Spinal cord (tissue), 10 donors: ENCODE measurements at places on chromosomes 2 and 18.

- DNase-seq = no peak
Observed at GRCh38 chr2:119004602-119005001, 62.6 kb downstream of the MARCO start.

GRCh38 chr18:60929966-60930365, 403.3 kb upstream of the CDH20 start:
- DNase-seq = no peak

DNA sequence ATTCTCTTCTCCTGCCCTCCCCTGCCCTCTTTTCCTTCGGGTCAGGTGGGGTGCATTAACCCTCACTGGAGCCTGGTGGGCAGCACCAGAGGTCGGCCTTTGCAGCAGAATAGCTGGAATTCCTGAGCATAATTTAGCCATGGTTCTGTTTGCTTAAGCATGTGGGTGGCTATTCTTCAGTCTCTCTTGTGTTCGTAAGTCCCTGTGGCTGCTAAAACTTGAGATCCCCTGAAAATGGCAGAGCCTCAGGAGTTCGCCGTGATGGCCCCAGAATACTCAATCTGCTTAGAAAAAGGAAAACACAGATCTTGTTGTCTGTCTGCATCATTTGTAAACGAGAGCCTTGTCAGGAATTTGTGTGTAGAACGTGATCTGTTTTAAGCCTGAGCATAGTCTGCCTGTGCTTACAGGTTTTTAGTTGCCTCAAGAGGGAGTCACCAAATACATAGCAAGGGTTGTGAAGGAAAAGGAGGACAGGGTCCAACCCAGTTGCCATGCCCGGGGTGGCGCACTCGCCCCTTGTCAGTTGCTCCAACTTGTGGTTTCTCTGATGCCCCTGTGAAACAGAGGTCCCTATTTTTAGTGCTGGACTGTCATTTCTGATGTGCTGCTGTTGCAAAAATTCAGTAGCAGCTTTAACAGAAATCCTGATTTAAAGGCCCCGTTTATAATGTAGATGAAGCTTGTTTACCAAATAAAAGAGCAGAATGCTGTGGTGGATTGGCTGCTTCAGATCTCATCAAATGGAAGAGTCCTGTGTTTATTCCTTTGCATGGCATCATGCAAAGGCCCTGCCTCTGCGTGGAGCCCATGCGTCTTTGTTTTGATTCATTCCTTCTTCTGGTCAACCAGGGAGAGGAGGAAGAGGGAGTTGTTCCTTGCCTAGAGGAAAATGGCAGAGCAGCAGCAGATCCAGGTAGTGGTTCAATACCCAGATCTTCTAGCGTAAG, 74.8 kb downstream of the WDSUB1 start:
- no peak for DNase-seq

GRCh38 chr2:178482437-178482836, 2.2 kb downstream of the PLEKHA3 start:
- DNase-seq = no peak

DNA sequence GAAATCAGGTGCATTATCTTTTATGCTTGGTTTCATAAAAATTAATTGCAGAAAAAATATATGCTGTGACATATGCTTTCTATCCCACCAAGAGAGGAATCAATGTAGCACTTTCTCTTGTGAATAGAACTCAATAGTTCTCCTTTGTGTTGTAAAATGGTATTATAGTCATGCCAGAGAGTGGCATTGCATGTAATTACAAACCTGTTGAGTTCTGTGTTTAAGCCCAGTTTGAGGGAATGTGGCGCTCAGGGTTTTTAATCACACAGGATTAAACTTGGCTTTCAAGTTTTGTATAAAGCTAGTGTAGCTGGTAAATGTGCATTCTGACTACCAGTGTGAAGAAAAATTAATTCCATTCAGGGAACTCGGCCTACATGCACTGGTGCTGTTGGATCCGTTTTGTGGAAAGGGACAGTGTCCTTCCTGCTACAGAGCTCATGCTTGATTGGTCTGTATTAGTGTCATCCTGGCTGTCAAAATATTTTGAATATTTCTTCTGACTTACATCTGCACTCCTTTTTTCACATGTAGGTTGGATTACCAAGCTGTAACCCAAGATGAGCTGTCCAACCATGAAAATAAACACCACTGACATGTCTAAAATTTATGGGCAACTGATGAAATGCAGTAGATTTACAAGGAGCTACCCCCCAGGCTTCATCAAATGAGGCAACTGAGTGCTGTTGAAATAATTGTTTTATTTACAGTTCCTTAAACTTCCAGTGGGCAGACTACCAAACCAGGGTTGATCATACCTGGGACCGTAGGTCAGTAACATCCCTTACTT, 80.3 kb downstream of the SLC4A3 start:
- no peak for DNase-seq

- DNase-seq = no peak
Observed at GRCh38 chr2:96074156-96074555, 39.4 kb upstream of the GPAT2 start.

DNA sequence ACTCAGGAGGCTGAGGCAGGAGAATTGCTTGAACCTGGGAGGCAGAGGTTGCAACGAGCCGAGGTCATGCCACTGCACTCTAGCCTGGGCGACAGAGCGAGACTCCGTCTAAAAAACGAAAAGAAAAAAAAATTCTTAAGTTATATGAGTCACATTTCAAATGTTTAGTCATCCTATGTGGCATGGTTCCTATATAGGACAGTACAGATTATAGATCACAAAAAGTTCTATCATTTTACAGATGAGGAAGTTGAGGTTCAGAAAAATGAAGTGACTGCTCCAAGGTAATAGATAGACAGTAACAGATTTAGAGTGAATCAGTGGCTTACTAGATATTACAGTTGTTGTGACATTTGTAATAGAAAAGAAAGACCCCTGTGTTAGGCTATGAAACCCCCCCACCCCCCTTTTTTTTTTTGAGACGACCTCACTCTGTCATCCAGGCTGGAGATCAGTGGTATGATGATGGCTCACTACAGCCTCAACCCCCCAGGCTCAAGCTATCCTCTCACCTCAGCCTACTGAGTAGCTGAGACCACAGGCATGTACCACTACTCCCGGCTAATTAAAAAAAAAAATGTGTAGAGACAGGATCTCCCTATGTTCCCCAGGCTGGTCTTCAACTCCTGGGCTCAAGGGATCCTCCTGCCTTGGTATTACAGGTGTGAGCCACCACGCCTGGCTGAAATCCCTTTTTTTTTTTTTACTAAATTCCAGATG, 22.7 kb downstream of the PTPN4 start:
- DNase-seq = no peak

DNA sequence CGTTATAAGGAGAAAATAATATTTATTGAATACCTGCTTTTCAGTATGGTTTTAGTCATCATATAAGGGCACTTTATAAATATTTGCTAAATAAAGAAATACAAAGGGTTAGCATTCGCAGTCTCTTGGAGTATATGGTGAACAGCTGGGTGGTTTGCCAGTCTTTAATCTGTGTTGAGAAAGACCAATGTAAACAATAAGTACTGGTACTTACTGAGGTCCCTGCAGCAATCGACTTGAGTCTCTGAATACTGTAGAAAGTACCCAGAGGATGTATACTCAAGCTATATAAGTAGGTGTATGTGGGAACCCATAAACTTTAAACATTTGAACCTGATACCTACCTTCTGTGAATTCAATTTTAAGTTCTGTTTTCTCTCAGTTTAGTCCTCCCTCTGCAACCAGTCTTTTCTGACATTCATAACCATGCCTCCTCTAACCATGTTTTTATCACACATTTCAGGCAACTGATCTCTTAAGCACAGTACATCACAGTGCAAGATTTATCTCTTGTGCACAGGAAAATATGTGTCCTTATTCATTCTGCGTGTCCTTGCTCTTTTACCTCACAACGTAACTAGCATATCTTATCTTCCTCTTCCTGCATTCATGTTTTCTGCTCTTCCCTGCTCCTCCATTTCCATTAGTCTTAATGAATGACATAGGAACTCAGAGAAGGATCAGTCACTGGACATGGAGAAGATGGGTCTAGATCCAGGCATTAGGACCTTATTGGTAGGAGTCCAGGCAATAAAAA, 21.7 kb downstream of the C18orf63 start:
- DNase-seq = no peak

GRCh38 chr2:19753818-19754217, 148.0 kb downstream of the TTC32 start:
- no peak for DNase-seq

- no peak for DNase-seq
Observed at GRCh38 chr2:239948100-239948881, 76.9 kb downstream of the NDUFA10 start.

- DNase-seq = no peak
Observed at GRCh38 chr18:74914648-74915047, 294.3 kb downstream of the PTGR3 start.

DNA sequence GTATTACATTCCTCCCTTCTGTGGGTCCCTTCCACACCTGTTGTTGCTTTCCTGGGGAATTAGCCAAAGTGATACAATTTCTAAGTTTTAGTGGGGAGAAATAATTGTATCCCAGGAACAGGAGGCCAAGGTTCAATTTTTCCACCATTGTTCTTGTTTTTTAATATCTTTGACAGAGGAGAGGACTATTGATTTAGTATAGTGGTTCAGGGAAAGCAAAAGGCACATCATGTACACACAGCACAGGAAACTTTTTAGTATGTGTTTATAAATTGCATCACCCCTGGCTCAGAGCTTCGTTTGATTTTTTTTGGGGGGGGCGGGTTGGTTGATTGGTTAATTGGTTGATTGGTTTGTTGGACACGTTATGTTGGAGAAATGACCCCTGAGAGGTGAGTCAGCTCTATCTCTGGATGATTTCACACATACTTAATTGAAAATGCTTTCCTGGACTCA, 431.6 kb downstream of the PID1 start:
- DNase-seq = no peak

GRCh38 chr2:230505162-230505561, 89.2 kb downstream of the SP100 start:
- DNase-seq = no peak

DNA sequence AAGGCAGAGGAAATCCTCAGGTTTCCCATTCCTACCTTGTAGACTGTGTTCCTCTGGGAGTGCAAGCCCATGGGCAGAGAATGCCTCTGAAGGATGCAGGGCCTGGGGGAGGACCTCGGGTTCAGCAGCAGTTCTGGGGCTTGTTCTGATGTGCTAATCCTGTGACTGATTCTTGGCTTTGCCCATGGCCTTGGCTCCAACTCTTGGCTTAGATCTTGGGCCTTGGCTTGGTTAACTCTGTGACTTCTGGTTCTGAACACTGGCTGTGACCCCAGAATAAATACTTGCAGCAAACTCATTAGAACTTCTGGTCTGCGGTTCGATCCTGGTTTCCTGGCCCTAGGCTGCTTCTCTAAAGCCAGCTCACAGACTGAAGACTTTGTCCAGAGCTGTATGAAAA, 366.9 kb upstream of the ZEB2 start:
- DNase-seq = peak; percentile 22

DNA sequence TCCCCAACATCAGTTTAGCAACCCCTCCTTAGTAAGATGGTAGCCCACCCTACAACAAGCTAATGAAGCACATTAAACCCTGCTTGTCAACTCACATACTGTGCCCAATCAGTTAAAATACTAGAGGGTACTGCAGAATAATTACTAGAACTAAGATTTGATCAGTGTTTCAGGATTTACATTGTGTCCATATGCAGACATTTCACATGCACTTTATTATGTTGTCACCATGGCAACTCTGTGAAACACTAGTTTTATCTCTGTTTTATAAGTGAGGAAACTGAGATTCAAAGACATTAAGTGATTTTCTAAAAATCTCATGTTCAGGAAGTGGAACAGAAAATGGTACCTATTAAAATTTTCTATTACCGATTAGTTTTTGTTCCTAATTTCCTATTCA, 61.7 kb downstream of the CYBRD1 start:
- DNase-seq = no peak

GRCh38 chr2:3405876-3406275, 26.4 kb downstream of the TRAPPC12 start:
- no peak for DNase-seq

DNA sequence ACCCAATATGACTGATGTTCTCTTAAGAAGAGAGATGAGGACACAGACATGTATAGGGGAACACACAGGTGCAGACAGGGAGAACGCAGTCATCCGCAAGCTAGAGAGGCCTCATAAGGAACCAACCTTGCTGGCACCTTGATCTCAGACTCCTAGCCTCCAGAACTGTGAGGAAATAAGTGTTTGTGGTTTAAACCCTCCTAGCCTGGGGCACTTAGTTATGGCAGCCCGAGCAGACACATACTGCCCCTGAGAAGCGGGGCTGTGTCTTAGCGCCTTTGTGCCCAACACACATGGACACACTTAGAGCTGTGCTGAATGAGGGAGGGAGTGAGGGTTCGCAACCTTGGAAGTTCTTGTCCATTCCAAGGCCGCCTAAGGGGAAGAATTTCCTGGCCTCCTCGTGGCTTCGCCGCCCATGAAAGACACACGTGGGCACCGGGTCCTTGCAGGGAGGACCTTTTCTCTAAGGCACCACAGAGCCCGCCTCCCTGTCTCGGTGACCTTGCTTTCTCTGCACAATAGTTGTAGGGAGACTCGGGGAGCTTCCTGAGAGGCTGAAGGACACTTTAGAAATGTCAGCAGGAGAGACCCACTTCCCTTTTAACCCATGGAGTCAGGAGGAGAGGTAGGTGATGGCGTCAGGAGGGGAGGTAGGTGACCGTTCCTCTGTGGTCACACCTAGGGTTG, 224.5 kb upstream of the HDAC4 start:
- no peak for DNase-seq

- DNase-seq = no peak
Observed at GRCh38 chr18:12255626-12256026, 1.5 kb downstream of the CIDEA start.

DNA sequence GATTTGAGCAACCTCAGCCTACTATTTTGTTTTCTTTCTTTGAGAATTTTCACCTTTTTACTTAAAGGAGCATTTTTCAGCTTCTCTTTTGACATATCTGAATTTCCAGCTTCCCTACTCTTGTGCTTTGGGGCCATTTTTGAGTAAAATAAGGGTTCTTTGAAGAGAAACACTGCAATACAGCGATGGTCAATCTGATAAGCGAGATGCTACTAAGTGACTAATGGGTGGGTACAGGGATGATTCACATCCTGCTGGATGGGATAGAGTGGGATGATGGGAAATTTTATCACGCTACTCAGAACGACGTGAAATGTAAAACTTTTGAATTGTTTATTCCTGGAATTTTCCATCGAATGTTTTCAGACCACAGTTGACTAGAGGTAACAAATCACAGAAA, 211.5 kb downstream of the TMEM247 start:
- no peak for DNase-seq
